ENCODE measurements at places on chromosomes 5 and 9.

DNA sequence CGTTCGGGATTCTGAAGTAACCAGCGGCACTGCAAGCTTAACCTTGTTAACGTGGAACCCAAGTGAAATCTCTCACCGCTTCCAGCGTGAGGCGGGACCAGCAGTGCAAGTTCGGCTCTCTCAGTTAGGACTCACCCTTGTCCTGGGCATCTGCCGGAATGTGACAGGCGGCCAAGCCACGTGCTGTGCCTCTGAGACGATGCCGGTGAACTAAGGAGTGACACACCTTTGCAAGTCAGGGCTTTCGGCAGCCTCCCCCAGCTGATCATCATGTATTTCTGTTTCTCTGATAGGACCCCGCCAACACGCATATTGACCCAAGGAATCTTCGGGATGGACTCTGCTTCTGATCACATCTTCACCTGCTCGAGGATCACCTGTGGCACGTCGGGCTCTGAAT lies 415.0 kb upstream of the IRX1 start:
- no peak for DNase-seq

DNA sequence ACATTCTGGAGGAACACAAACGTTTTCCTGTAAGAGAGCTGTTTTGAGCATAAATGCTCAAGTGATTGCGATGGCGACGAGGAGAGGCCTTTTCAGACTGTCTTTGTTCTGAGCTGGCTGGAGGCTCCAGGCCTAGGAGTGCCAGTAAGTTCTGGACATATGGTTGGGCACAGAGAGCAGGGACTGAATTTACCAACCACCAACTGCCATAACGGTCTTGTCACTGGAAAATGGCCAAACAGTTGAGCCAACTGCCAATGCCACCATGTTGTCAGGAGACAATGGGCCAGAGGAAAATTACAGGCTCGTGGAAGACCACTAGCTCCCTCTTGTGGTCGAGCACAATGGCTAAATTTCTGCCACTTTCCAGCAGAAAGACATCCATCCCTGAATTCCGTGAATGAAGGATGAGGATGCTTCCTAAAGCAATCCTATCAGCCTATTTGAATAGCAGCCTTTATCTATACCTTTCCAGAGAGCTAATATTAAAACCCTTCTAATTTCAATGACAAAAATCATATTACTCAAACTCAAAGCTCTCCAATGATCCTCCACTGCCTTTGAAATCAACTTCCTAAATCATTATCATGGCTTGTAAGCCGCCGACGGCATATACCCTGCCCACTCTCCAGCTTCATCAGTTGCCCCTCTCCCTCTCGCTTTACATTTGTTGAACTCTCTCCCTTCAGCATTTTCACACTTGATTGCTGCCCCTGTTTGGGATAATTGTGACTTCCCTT lies 66.9 kb upstream of the GLIS3 start:
- DNase-seq = no peak

DNA sequence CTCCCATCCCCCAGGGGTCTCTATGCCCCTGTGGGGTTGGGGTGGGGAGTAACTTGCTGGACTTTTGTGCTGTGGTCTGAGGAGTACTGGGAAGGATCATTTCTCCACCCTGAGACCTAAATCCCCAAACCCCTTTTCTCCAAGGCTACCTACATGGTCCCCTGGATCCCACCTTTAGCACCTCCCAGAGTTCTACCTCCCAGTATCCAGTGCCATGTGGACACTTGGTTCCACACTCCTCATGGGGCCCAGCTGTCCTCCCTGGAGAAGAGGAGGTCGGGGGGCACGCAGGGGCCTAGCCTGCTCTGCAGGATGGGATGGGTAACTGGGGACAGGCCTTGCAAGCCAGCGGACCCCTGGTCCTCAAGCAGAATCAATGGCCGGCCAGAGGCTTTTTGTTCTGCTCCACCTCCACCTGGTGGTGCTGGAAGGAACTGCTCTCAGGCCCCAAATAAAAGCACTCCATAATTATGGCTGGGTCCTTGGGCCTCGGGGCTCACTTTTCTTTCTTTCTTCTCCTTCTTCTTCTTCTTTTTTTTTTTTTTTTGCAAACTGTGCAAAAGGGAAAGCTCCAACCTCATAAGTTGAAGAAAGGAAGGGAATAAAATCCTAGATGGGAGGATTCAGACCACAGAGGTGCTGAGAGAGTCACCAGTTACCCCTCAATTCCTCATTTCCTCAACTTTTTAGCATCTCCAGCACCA lies 68.4 kb downstream of the PSD2 start:
- DNase-seq = peak; percentile 45

DNA sequence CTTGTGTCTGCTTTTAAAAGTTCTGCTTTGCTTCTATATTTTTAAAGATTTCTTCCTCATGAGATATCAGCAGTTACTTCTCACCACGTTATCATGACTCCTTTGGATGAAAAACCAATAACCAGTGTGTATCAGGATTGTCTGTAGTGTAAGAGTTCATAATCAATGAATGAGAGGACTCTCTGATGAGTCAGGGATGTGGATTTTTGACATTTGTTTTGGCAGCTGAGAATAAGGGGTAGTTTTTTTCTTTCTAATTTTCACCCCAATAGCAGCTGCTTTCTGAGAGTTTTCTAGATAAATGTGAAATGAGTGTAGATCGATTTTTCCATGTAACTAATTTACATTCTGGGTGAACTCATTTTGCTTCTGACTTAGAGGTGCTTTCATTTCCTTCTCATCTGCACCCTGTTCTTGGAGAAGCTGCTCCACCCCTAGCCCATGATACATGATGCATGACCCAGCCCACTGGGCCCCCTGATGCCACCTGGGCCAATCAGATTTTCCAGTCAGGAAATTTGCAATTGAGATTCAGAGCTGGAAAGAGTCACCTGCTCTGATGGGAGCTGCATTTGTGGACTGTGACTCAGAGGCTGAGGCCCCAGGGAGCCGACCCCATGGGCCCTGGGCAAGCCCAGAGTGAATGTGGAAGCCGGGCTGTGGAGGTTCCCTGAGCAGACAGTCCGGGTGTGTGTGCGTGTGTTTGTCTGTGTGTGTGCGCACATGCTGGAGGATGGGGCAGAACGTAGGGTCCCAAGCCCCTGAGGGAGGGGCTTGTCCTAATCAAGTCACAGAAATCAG lies 159.3 kb downstream of the RGS3 start:
- DNase-seq = no peak

GRCh38 chr9:110748251-110748893 lies 79.8 kb downstream of the MUSK start:
- DNase-seq = no peak

DNA sequence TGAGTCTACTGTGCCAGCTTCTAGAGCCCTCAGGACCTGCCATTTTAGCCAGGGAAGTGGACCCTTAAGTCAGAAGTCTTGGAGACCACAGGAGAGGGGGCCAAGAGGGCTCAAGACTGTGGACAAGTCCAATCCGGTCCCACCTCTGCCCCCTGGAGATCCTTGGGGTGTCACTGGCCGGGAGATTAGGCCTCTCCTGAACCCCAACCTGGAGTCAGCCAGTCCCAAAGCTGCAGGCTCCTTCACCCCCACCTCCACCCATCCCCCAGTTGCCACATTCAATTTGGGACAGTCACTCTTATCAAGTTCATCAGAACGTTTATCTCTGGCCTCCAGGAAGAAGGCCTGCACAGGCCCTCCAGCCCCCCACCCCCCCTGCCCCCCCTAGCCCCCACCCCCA lies 290 bp downstream of the SLC23A1 start:
- DNase-seq = no peak

GRCh38 chr5:112156211-112156610 lies 262.9 kb downstream of the EPB41L4A start:
- no peak for DNase-seq

DNA sequence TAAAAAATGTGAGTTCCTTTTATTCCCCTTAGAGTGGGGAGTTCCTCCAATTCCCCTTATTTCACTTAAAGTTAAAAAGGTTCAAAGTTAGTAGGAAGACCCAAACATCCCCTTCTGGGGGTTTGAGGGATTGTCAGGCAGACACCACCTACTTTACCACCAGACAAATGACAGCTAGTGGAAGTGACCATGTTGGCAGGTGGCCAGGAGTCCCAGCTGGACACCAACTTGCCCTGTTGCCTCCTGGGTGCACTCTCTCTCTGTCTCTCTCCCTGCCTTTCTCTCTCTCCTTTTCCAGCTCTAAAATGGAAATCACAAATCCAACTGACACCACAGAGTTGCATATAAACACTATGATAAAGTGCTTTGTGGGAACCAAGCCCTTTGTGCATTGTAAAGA lies 307.7 kb upstream of the TLE4 start:
- DNase-seq = no peak

- no peak for DNase-seq
Observed at GRCh38 chr9:113906411-113907110, 30.5 kb downstream of the ZNF618 start.

Data from activated naive CD4-positive, alpha-beta T cell (primary cell).